ENCODE measurements at places on chromosomes 5 and 9.
A peak's percentile ranks its signal among the peaks of the same experiment; 100 is the strongest.

- H3K4me3 ChIP-seq, result peak within 1 kb of the TSS; percentile 91
- DNase-seq, result peak; percentile 9
- H3K36me3 ChIP-seq, result no peaks in the 10 kb centered on the region
- peaks cover 13% of the 10 kb centered on the region for H3K27me3 ChIP-seq
- H3K4me1 ChIP-seq, result peaks cover 34% of the 10 kb centered on the region
Measured at GRCh38 chr5:122311961-122312590, at the start of gene SNCAIP. TSS of gene SNCAIP (plus strand) at chr5:122312237. CDS start at chr5:122391135, 78,898 bp downstream.

DNA sequence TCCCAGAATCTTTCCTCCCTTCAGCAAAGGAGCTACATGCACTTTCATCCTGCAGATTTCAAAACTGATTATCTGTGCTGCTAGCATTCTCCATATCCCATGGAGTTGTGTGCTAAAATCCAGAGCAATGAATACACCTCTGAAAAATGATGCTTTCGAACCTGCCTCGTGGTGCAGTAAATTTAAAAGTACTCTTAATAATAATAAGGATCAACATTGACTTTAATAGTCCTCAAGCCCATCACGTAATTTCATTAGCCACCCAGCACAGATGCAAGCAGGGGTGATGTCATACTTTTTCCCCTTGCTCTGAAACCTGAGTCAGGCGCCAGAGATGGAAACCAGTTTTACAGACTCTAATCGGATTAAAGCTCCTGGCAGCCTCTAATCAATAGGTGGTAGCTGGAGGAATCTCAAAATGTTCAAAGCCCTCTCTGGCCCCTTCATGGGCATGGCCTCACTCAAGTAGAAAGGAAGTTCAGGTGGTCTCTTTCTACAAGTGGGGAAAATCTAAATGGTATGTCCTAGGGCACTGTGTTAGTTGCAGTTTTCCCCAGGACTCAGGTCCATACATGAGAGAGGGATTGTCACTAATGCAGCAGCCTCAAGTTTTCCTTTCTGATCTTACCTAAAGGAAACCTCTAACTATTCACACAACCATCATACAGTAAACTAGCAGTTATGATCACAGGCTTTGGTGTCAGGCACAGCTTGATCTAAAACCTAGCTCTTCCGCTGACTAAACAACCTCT, 221.6 kb upstream of the SLC30A5 start:
- no peak overlapping the region for H3K27ac ChIP-seq
- no peak for DNase-seq
- H3K27me3 ChIP-seq, result peaks cover 4% of the 10 kb centered on the region

GRCh38 chr5:149636861-149637246, 55.6 kb downstream of the ARHGEF37 start:
- H3K36me3 ChIP-seq, result no peaks in the 10 kb centered on the region
- peaks cover 23% of the 10 kb centered on the region for H3K4me1 ChIP-seq
- peaks cover 2% of the 10 kb centered on the region for H3K27me3 ChIP-seq
- no peak overlapping the region for H3K4me3 ChIP-seq
- H3K27ac ChIP-seq, result no peak overlapping the region

DNA sequence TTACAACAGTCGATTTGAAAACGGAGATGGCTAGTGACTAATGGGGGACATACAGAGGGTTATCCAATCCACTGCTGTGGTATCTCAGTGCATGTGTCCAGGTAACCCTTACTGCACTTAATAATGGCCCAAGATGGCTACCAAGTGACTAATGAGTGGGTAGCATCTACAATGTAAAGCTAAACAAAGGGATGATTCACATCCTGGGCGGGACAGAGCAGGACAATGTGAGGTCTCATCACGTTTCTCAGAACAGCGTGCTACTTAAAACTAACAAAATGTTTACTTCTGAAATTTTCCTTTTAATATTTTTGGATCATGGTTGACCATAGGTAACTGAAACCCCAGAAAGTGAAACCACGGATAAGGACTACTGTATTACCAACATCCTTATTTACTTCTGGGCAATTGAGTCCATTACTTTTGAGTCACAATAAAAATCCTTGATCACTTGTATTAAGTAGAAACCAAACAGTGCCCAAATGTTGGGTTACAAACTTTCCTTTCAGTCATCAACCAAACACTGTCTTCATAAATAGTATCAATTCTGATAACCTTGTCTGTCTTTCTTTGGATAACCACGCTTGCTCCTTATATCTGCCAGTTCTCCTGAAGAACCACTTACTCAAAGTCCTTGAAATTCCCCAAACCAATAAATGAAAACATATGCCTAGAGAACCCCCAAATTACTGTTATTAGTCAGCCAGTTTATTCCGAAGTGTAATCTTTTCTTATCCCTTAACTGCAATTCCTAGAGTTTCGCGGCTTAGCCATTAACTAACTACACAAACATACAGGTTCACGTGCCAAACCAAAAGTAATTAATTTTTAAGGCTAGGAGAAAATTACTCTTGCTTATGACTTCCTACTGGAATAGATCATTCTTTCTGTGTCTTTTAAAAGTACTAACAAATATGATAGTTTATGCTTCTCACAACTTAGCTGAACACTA, 59.7 kb downstream of the ELL2 start:
- peak overlapping the region; percentile 85 for H3K27ac ChIP-seq
- peaks cover 92% of the 10 kb centered on the region for H3K36me3 ChIP-seq
- peaks cover 56% of the 10 kb centered on the region for H3K27me3 ChIP-seq

- H3K36me3 ChIP-seq, result no peaks in the 10 kb centered on the region
- H3K27ac ChIP-seq, result no peak overlapping the region
- DNase-seq, result no peak
- H3K4me3 ChIP-seq, result no peak overlapping the region
Measured at GRCh38 chr9:93864840-93865239, 90.3 kb downstream of the BARX1 start.

GRCh38 chr5:147689426-147689825, 93.1 kb downstream of the JAKMIP2 start:
- no peak for DNase-seq
- H3K36me3 ChIP-seq, result no peaks in the 10 kb centered on the region
- no peak overlapping the region for H3K4me3 ChIP-seq
- H3K4me1 ChIP-seq, result no peaks in the 10 kb centered on the region

- no peaks in the 10 kb centered on the region for H3K4me1 ChIP-seq
- H3K27ac ChIP-seq, result no peak overlapping the region
- DNase-seq, result no peak
- H3K36me3 ChIP-seq, result no peaks in the 10 kb centered on the region
Measured at GRCh38 chr5:59684388-59685190, 208.9 kb downstream of the PDE4D start.
